ENCODE measurements at places on chromosomes 12 and 14.

DNA sequence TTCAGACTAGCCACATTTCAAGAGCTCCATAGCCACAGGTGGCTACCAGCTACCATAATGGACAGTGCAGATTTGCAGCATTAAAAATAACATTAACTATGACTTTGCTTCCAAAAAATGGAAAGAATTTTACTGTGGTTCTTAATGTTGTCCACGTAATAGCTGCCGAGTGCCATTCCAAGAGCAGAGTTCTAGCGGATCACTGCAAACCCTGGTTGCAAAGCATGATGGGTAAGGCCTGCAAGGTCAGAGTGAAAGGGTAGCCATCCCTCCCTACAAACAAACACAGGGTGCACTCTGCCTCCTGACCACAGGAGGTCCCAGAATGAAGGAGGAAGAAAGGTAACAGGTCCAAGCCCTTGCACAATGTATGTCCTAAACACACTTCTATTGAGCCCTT is 157.6 kb downstream of the DPF3 start:
- DNase-seq: no peak

DNA sequence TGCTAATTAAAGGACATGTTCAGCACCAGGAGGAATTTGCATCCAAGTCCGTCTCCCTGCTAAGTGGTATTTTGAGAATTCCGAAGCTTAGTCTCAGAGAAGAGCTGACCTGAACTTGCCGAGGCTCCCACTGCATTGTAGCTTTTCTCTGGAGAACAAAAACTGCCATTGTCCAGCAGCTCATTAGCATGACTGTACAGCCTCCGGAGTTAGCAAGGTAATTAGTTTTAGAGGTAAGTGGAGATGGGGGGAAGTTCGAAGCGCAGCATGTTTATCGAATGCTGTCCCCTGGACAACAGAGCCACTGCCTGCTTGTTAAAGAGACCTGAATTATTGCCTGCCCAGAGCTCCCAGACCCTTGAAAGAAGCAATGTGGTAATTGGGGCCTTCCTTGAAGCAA is 160.3 kb upstream of the PELI2 start:
- no peak for DNase-seq

GRCh38 chr14:30988509-30988908 is 36.9 kb upstream of the AP4S1 start:
- no peak for DNase-seq

DNA sequence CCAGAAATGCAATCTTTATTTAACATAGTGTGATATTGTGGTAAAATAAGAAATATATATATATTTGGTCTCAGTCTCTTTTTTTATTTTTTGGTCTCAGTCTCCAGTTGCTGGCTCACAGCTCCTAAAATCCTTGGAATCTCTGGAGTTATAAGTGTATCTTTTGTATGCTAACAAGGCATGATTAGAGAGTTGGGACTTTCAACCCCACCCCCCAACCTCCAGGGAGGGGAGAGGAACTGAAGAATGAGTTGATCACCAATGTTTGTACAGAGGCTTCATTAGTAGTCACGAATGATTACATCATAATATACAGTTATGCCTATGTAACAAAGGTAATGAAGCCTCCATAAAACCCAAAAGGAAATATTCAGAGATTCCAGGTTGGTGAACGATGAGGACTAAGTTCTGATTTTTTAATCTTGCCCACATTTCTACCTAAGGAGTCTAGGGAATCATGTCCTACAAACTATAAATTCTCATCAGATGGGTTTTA is 22.8 kb upstream of the LALBA start:
- no peak for DNase-seq

GRCh38 chr12:57621497-57622292 is 10.5 kb downstream of the ARHGEF25 start:
- DNase-seq: peak; percentile 49

- DNase-seq: no peak
Observed at GRCh38 chr14:36975834-36976233, 196.6 kb downstream of the SLC25A21 start.

- no peak for DNase-seq
Observed at GRCh38 chr14:41662780-41663472, 56.2 kb downstream of the LRFN5 start.

DNA sequence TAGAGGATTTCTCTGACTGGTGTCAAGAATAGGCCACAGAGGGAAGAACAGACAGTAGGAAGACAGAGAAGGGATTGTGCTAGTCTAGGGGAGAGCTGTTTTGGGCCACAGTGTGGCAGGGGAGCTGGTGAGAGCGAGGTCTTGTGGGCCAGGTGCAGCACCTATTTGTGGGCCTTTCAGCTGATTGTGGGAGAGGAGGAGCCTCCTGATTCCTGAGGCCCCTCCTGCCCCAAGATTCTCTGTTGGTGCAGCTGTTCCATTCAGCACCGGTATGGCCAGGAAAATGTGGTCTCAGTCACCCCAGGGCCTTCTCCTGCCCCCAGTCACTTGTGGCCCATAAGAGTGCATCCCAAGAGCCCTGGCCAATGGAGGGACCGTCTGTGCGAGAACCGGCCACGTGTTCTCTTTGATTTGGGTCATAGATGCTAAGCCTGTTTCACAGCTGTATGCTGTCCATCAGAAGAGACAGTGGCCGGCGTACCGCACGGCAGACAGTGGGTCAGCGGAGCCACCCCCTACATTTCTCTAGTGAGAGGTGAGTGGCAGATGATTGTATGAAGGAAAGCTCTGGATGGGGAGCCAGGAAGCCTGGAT is 27.7 kb downstream of the TPCN1 start:
- no peak for DNase-seq

DNA sequence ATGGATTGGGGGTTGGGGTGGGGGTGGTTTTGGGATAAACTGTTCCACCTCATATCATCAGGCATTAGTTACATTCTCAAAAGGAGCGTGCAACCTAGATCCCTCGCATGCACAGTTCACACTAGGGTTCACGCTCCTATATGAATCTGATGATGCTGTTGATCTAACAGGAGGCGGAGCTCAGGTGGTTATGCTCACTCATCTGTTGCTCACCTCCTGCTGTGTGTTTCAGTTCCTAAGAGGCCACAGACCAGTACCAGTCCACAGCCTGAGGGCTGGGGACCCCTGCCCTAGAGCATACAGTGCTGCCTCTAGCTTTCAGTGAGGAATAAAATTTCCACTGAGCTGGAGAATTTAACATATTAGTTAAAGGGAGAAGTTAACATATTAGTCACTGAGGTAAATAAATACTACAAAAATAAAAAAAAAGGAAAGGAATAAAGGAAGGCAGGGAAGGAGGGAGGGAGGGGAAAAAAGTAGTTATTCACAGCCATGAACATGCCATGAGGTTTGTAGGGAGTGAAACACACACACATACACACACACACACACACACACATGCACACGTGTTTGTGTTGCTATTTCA is 612.7 kb upstream of the TBX3 start:
- DNase-seq: no peak

GRCh38 chr14:23729720-23730387 is 93.7 kb downstream of the DHRS2 start:
- DNase-seq: no peak

- no peak for DNase-seq
Observed at GRCh38 chr12:31280183-31280582, 45.8 kb downstream of the SINHCAF start.

DNA sequence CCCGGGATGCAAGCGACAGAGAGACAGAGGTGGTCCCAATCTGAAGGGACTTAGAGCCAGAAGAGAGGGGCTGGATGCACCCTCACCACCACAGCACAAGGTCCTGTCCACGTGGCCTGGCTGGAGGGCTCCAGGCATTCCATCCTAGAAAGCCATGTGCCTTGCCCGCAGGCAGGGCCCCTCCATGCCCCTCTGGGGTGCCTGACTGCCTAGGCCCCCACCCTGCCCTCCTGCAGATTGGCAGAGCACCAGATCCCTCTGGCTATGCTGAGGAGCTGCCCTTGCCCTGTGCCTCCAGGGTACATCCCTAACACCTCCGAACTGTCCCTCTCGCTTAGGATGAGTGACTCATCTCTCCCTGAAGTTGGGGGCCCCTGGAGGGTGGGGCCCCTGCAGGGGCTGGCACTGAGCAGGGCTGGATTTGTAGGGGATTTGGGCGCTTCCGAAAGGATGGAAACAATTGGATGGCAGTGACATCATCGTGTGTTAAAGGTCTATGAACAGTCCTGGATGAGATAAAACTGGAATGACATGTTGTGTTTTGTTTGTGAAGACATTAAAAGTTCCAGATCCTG is 50.9 kb downstream of the CHGA start:
- no peak for DNase-seq

DNA sequence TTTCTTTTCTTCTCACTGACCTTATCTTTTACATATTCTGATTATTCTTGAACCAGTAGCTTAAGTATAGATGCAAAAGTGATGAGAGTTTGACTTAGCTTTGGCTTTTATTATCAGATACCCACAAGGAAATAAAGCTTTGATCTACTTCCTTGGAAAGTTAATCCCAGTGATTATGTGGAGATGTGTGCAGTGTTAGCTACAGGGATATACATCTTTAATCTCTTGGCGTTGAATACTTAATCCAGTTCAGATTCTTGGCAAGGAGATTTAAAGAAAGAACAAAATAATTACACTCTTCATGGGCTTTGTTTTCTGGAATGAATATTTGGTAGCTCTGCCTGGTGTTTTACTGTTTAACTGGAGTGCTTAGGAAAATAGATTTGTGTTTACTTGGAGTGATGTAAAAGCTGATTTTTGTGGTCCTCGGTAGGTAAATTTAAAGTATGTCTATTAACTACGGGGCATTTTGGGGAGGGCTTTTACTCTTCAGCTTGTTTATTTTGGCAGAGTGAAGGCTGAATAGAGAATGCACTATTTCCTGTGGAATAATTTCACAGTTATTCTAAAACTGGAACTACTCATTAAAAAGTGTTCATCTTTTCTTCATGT is 150.1 kb upstream of the LRIG3 start:
- DNase-seq: no peak

DNA sequence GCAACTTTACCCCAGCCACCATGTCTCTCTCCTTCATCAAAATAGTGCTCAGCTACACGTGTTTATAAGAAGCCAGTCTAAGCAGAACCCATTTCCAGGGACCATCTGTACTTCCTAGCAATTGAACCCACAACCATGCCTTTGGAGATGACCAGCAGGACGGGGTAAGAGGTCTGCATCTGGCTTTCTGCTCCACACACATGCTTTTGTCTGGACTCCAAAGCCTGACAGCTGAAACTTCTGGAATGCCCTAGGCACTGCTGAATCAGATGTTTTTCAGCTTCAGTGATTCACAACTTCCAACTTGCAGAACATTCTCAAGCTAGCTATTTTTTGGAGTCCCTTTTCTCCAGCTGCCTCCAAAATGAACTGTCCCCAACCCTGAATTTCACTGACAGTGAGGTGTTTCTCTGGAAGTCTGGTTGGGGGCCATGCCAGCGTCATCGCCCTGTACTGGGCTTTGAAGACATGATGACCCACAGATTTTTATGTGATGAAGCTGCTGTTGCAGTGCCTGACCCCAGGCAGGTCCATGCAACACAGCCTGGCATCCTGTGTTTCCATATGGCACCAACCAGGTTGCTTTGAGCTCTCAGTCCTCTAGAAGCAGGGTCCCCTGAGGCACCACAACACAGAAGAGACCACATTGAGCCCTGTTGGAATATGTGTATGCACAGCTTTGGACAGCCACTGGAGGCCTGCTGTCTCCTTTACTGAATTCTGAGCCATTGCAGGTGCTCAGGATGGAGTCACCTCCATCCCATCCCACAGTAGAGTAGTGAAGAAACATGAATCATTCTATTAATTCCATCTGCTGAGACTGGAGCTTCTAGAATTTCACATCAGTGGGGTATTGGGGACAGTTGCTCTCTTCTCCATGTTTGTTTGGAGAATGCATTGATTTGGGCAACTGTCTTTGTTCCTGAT is 80.2 kb downstream of the NUAK1 start:
- no peak for DNase-seq

DNA sequence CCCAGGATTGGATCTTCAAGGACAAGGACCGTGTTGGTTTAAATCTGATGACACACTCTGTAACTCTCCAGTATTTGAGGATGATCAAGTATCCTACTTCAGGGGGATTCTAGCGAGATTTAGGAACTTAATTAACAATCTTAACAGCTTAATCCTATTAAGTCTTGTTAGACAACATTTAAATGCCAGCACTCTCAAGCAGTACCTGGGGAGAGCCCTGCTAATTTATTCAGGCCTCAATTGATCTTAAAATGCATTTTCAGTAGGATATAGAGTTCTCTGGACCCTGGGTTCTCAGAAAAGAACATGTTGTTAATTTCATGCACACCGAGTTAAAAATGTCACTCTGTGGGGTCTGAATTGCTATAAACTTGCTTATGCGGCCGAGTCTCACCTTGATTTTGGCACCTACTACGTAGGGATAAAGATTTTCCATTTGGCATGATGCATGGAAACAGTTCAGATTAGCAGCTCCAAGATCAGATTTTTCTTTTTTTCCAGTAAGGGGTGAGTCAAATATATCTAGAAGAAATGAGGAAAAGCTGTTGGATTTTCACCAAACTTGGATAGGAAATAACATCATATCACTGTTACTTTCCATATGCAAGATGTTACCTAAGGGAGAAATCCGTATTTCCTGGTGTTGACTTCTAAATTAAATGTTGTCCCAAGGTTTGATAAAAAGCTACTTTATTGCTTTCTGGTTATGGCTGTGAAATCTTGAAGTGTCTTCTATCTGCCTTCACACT is 76.1 kb downstream of the SLC24A4 start:
- DNase-seq: no peak

- DNase-seq: no peak
Observed at GRCh38 chr12:47192051-47192450, 112.3 kb upstream of the AMIGO2 start.

DNA sequence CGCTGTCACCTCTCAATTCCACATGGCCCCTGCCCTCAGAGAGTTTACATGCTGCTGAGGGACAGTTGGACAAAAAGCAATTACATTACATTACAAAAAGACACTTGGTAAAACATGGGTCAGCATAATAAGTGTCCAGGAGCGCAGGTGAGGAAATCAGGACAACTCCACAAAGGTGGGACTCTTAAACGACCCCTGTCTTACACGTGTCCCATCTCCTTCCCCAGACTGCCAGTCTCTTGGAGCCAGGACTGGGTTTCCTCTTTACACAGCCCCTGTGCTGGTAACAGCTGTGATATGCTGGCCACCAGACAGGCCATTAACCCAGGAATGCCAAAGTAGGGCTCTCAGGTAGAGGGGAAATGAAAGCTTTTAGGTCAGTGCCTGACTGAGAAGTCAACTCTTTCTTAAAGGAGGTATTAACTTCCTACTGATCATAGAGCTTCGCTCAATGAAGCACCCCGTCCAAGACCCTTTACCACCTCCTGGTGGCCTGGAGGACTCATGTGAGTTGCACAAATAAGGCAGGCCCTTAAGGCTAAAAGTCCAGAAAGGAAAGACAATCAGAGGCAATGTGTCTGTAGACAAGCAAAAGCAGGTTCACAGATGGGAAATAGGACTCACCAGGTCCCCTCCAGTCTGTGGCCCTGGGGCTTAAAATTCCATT is 55.5 kb downstream of the ANO2 start:
- peak; percentile 19 for DNase-seq
